ENCODE measurements at places on chromosomes 5 and 9.

- DNase-seq: no peak
Measured at GRCh38 chr5:32055891-32056866, 117.9 kb downstream of the GOLPH3 start.

DNA sequence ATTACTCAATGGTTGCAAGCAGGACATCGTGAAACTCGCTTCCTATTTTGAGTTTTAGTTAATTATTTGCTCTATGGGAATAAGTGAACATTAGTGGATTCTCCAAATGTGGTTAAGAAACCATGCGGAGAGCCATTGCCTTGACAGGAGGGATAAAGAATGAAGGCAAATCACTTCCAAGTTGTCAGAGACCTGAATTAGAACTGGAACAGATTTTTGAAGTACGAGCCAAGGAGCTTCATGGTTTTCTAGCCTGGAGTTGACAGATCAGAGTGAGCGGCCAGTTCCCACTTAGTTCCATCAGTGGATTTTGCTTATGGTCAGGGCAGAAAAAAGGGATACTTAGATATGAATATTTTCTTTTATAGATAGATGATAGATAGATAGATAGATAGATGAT, 171.4 kb upstream of the CDH10 start:
- DNase-seq: no peak

DNA sequence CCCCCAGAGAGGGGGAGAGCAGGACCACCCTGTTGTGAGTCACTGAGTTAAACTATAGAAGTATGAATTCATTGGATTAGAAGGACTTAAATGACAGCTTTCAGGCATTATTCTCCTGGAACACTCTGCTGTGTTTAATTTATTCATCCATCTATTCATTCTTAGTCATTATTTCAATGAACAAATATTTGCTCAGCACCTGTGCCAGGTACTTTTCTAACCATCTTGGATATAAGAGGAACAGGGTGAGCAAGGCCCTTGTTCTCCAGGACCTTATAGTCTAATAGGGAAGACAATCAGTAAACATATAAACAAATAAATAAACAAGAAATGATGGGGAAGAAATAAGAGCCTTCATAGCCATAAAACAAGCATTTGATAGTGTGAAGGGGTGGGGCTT, 483.9 kb upstream of the BRINP1 start:
- no peak for DNase-seq

- DNase-seq: no peak
Measured at GRCh38 chr9:130912932-130913598, 16.5 kb upstream of the QRFP start.

All from NCI-H524 (cell line).